ENCODE measurements at places on chromosomes 12 and 14. TPM values are rescaled to one million over a fixed set of nuclear protein-coding genes. Genes with fewer than 3 reads are reported as not detected.

DNA sequence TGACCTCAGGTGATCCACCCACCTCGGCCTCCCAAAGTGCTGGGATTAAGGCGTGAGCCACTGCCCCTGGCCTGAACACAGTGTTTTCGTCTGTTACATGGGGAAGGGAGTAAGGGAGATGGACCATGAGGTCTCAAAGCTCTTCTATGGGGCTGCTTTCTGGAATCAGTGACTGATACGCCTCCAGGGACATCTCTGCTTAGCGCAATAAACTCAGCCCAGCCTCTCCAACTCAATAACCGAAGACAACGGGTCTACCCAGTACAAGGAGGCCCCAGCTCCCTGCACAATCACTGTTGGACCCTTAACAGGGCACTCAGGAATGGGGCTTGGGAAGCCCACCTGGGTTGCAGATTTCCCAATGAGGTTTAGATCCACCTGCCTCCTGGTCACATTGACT, 42.6 kb upstream of the CHGA start:
- peaks cover 7% of the 10 kb centered on the region for H3K4me1 ChIP-seq
- H3K27me3 ChIP-seq: no peaks in the 10 kb centered on the region
- H3K27ac ChIP-seq: no peak overlapping the region
- H3K36me3 ChIP-seq: no peaks in the 10 kb centered on the region

DNA sequence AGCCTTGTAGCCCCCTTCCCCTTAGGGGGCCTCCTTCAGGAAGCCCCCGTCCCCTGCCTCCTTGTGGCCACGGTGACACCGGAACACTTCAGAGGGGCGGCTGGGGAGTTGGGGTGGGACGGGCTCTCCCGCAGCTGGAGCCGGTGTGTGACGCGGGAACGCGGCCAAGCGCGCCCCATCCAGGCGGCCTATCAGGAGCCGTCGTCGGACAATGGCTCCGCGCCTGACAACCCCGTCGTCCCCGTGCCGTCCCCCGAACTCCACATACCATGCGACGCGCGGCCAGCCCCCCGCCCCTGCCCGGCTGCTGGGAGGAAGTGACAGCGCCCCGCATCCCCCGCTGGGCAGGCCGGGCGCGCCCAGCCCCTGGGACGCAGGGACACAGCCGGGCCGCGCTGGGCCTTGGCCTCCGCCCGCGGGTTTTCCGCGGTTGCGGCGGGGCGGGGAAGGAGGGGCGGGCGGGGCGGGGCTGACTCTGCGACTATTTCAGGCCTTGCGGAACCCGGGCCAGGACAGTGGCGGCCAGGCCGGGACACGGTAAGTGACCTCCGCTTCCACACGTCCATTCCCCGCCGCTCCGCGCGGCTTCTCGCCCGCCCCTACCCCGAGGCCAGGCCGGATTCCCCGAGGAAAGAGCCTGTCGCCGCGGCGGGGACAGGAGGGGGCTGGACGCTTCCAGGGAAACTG, at the start of gene TNFAIP2:
TNFAIP2 (plus strand) TSS at position 515 of the 687 bp plus-strand sequence. CDS start 2,997 bp downstream, outside the sequence.
- H3K36me3 ChIP-seq: peaks cover 3% of the 10 kb centered on the region
- H3K27me3 ChIP-seq: no peaks in the 10 kb centered on the region
- DNase-seq: peak; percentile 82
- H3K4me3 ChIP-seq: peak within 1 kb of the TSS; percentile 68

DNA sequence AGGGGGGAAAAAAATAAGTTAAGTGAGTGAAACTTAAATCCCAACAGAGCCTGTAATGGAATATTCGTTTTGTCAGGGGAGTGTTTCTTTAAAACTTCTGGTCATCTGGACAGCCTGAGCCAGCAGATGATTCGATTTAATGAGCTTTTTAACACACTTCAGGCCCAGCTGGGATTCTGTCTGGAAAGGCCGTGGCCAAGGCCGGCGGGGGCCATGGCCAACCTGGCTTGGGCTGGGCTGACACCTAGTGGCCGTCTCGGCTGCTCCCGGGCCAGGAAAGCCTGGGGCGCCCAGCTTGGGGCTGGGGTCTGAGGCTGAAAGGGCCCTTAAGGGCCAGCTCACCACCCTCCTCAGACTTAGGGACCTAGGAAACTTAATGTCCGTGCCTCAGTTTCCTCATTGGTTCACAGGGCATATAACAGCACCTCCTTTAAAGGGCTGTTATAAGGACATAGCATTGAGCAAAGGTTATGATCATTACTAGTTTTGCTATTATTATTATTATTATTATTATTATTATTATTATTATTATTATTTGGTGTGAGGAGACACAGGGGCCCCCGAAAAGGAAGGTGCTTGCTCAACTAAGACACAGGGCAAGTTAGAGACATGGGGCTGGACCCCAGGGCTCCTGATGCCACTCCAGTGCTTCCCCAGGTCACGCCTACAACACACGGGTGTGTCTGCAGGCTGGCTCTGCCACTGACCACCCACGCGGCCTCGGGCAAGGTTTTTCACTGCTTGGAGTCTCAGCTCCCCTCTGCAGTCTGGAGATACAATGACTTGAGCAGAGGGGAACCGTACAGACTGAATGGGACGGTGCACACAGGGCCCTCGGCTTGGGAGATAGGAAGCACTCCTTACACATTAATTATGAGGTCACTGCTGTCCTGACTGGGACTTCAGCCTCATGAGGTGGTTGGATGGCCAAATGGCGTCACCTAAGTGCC, 84.0 kb downstream of the SYNE3 start:
- no peaks in the 10 kb centered on the region for H3K27me3 ChIP-seq
- H3K4me1 ChIP-seq: no peaks in the 10 kb centered on the region
- no peak overlapping the region for H3K4me3 ChIP-seq
- peak; percentile 75 for DNase-seq
- H3K27ac ChIP-seq: no peak overlapping the region
- H3K36me3 ChIP-seq: peaks cover 5% of the 10 kb centered on the region

DNA sequence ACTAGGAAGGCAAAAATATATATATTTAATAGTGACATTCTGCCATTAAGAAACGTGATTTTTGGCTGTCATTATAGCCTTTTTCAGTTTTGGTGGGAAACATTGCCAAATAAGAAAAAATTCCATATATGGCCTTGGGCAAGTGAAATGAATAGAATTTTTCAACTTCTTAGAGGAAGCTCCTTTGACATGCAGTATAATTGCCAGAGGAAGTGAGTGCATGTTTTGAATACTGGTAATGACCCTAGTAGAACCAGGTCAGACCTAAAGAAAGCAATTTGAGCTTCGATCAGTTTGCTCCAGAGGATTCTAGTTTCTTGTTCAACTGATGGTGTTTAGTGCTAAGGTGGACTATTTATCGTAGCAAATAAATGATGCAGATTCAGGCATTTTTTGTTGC, 26.2 kb upstream of the TRIM9 start:
- no peaks in the 10 kb centered on the region for H3K36me3 ChIP-seq

GRCh38 chr14:58465421-58465820, 37.9 kb downstream of the KIAA0586 start:
- H3K4me3 ChIP-seq: no peak overlapping the region
- H3K36me3 ChIP-seq: peaks cover 4% of the 10 kb centered on the region
- H3K27me3 ChIP-seq: no peaks in the 10 kb centered on the region
- no peak for DNase-seq
- no peaks in the 10 kb centered on the region for H3K4me1 ChIP-seq

- no peak for DNase-seq
- no peaks in the 10 kb centered on the region for H3K4me1 ChIP-seq
- H3K4me3 ChIP-seq: no peak overlapping the region
- no peaks in the 10 kb centered on the region for H3K27me3 ChIP-seq
These were observed 88.8 kb upstream of the DIO3 start for GRCh38 chr14:101472518-101472849.

GRCh38 chr12:124550123-124551089, 17.0 kb downstream of the NCOR2 start:
- DNase-seq: no peak
- peaks cover 17% of the 10 kb centered on the region for H3K36me3 ChIP-seq
- peaks cover 4% of the 10 kb centered on the region for H3K4me1 ChIP-seq
- no peak overlapping the region for H3K27ac ChIP-seq
- no peak overlapping the region for H3K4me3 ChIP-seq
- no peaks in the 10 kb centered on the region for H3K27me3 ChIP-seq

- no peak overlapping the region for H3K27ac ChIP-seq
- DNase-seq: no peak
- no peaks in the 10 kb centered on the region for H3K4me1 ChIP-seq
- no peak overlapping the region for H3K4me3 ChIP-seq
These were observed 81.2 kb upstream of the RAP1B start for GRCh38 chr12:68529466-68529865.

- H3K36me3 ChIP-seq: 0 out of 2 replicates have a peak, but pooled peaks cover 2% of the 10 kb centered on the region
- no peak overlapping the region for H3K4me3 ChIP-seq
- no peaks in the 10 kb centered on the region for H3K27me3 ChIP-seq
- H3K27ac ChIP-seq: no peak overlapping the region
These were observed 53.1 kb downstream of the PRIMA1 start for GRCh38 chr14:93735206-93735605.

DNA sequence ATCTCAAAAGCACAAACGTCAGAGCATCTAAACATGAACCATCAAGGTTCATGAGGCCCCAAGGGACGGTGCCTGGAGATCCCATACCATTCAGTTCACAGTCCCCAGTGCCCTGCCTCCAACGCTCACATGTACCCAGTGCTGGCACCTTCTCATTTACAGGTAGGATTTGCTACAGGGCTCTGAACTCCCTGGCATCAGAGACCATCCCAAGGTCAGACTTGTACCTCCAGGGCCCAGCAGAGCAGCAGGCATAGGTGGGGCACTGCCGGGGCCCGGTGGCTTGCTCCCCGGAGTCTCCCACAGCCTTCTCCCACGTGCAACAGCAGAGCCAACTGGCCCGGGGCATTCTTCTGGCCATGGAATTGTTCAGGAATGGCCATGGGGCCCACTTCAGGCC, 114.8 kb downstream of the BCL11B start:
- no peak overlapping the region for H3K27ac ChIP-seq
- no peaks in the 10 kb centered on the region for H3K4me1 ChIP-seq
- H3K4me3 ChIP-seq: no peak overlapping the region
- H3K36me3 ChIP-seq: no peaks in the 10 kb centered on the region

DNA sequence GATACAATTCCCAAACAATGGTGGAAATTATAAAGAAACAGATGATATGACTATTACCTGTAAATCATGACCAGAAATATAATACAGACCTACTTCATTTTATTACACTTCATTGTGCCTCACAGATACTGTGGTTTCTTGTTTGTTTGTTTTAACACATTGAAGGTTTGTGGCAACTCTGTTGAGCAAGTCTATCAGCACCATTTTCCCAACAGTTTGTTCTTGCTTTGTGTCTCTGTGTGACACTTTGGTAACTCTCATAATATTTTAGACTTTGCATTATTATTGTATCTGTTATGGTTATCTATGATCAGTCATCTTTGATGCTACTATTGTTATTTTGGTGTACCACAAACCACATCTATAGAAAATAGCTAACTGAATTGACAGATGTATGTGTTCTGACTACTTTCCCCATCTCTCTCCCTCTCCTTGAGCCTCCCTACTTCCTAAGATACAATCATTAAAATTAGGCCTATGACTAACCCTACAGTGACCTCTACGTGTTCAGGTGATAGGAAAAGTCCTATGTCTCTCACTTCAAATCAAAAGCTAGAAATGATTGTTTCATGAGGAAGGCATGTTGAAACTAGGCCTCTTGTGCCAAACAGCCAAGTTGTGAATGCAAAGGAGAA, 49.1 kb downstream of the FBXO33 start:
- no peak overlapping the region for H3K27ac ChIP-seq
- no peaks in the 10 kb centered on the region for H3K4me1 ChIP-seq
- H3K27me3 ChIP-seq: no peaks in the 10 kb centered on the region
- no peak overlapping the region for H3K4me3 ChIP-seq
- no peaks in the 10 kb centered on the region for H3K36me3 ChIP-seq

DNA sequence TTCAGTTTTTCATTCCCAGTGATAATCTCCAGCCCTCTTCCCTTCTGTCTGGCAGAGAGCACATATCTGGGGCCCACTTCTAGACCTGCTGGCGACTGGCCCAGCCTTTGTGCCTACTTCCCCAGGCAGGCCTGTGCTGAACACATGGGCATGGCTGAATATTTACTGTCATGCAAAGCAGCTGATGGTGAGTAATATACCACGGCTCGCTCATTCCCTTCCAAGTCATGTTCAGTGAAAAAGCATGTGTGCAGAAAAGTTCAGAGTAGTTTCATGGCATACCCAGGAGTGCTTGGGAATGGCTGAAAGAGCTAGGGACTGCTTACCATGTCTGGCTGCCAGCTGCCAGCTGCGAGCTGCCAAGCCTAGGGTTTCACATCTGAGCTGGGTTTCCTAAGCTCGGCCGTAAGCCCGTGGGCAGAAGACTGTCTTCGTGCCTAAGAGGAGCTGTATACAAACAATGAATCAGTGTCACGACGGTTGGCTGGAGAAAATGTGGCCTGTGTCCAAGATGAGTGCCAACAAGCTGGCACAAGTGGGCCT, 179.9 kb upstream of the PELI2 start:
- H3K4me3 ChIP-seq: no peak overlapping the region
- H3K4me1 ChIP-seq: peaks cover 4% of the 10 kb centered on the region
- H3K36me3 ChIP-seq: peaks cover 31% of the 10 kb centered on the region
- no peaks in the 10 kb centered on the region for H3K27me3 ChIP-seq
- no peak overlapping the region for H3K27ac ChIP-seq

GRCh38 chr12:129844662-129845220, 59.1 kb downstream of the TMEM132D start:
- no peaks in the 10 kb centered on the region for H3K4me1 ChIP-seq
- H3K27me3 ChIP-seq: no peaks in the 10 kb centered on the region
- H3K36me3 ChIP-seq: peaks cover 6% of the 10 kb centered on the region
- no peak for DNase-seq

GRCh38 chr12:52044292-52044983, 6.8 kb upstream of the NR4A1 start:
- no peak for DNase-seq
- no peak overlapping the region for H3K27ac ChIP-seq
- H3K4me3 ChIP-seq: no peak overlapping the region
- peaks cover 5% of the 10 kb centered on the region for H3K27me3 ChIP-seq

- no peaks in the 10 kb centered on the region for H3K27me3 ChIP-seq
- H3K36me3 ChIP-seq: no peaks in the 10 kb centered on the region
- H3K4me1 ChIP-seq: no peaks in the 10 kb centered on the region
- DNase-seq: no peak
These were observed 18.6 kb upstream of the OR10AD1 start for GRCh38 chr12:48221645-48222044.

DNA sequence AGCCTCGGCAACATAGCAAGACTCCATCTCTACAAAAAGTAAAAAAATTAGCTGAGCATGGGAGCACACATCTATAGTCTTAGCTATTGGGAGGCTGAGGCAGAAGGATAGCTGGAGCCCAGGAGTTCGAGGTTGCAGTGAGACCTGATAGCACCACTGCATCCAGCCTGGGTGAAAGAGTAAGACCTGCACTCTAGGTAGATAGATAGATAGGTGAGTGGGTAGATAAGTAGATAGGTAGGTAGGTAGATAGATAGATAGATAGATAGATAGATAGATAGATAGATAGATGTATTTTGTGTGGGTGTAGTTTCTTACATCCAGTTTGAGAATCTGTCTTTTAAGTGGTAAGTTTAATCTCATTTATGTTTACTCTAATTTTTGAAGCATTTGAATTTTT, 72.8 kb downstream of the IFT81 start:
- no peak overlapping the region for H3K4me3 ChIP-seq
- no peaks in the 10 kb centered on the region for H3K27me3 ChIP-seq
- H3K36me3 ChIP-seq: peaks cover 12% of the 10 kb centered on the region

ANKRD33 gene
- 0.81 TPM for total RNA-seq

KRT6C gene
- not detected for total RNA-seq

PTGDR gene
- not detected for total RNA-seq

CIT gene
- 57.3 TPM for total RNA-seq

DNAL1 gene
- total RNA-seq: 17.7 TPM

INHBC gene
- not detected for total RNA-seq

AICDA gene
- 0.22 TPM for total RNA-seq

PIANP gene
- total RNA-seq: 5.2 TPM

POTEM gene
- total RNA-seq: not detected

ANAPC7 gene
- 87.7 TPM for total RNA-seq

CLEC14A gene
- not detected for total RNA-seq

TAS2R42 gene
- total RNA-seq: not detected

HOXC4 gene
- not detected for total RNA-seq

GALNT16 gene
- total RNA-seq: 2.3 TPM
